ENCODE measurements at places on chromosomes 6 and 20.

DNA sequence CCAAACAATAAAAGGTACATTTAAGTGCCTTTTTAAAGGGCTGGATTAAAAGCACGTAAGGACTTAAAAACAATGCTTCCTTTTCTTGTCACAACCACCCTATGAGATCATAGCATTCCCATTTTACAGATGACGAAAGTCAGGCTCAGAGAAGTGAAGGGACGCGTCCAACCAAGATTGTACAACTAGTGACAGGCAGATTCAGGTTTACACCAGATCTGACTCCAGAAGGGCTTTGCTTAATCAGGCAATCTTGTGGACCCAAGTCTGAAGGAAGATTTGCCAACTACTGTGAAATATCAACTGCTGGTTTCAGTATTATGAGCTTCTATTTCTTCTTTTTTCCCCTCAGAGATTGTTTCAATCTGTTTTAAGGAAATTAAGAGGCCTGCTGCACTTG, 877 bp downstream of the ENPP4 start:
- H3K4me1 ChIP-seq: peaks cover 27% of the 10 kb centered on the region
- H3K27ac ChIP-seq: peak overlapping the region; percentile 90
- peak overlapping the region; percentile 97 for H3K4me3 ChIP-seq
- DNase-seq: no peak
- no peaks in the 10 kb centered on the region for H3K27me3 ChIP-seq

- no peaks in the 10 kb centered on the region for H3K36me3 ChIP-seq
- H3K27me3 ChIP-seq: peaks cover 4% of the 10 kb centered on the region
- no peak overlapping the region for H3K4me3 ChIP-seq
- no peak for DNase-seq
These were observed 540 bp downstream of the CNBD2 start for GRCh38 chr20:35968930-35969329.

GRCh38 chr20:45218124-45218523, 3.0 kb upstream of the SEMG2 start:
- H3K27ac ChIP-seq: no peak overlapping the region
- no peaks in the 10 kb centered on the region for H3K36me3 ChIP-seq
- peaks cover 9% of the 10 kb centered on the region for H3K27me3 ChIP-seq
- H3K4me3 ChIP-seq: no peak overlapping the region
- H3K4me1 ChIP-seq: no peaks in the 10 kb centered on the region
- no peak for DNase-seq

GRCh38 chr20:46559685-46560440, 9.4 kb upstream of the OCSTAMP start:
- peaks cover 1% of the 10 kb centered on the region for H3K27me3 ChIP-seq
- no peak overlapping the region for H3K4me3 ChIP-seq
- no peak overlapping the region for H3K27ac ChIP-seq
- no peak for DNase-seq
- no peaks in the 10 kb centered on the region for H3K36me3 ChIP-seq

GRCh38 chr6:155382338-155382685, 68.0 kb upstream of the TFB1M start:
- no peak overlapping the region for H3K27ac ChIP-seq
- no peak overlapping the region for H3K4me3 ChIP-seq
- DNase-seq: no peak
- peaks cover 1% of the 10 kb centered on the region for H3K27me3 ChIP-seq

- no peaks in the 10 kb centered on the region for H3K27me3 ChIP-seq
- no peak overlapping the region for H3K27ac ChIP-seq
- H3K4me1 ChIP-seq: peaks cover 38% of the 10 kb centered on the region
- no peak for DNase-seq
- peaks cover 3% of the 10 kb centered on the region for H3K36me3 ChIP-seq
These were observed 61.1 kb downstream of the TBC1D7 start for GRCh38 chr6:13267142-13267651.

- H3K27me3 ChIP-seq: peaks cover 11% of the 10 kb centered on the region
- H3K4me1 ChIP-seq: no peaks in the 10 kb centered on the region
- H3K4me3 ChIP-seq: no peak overlapping the region
- no peak overlapping the region for H3K27ac ChIP-seq
These were observed 14.4 kb upstream of the RIN2 start for GRCh38 chr20:19743640-19743995.

DNA sequence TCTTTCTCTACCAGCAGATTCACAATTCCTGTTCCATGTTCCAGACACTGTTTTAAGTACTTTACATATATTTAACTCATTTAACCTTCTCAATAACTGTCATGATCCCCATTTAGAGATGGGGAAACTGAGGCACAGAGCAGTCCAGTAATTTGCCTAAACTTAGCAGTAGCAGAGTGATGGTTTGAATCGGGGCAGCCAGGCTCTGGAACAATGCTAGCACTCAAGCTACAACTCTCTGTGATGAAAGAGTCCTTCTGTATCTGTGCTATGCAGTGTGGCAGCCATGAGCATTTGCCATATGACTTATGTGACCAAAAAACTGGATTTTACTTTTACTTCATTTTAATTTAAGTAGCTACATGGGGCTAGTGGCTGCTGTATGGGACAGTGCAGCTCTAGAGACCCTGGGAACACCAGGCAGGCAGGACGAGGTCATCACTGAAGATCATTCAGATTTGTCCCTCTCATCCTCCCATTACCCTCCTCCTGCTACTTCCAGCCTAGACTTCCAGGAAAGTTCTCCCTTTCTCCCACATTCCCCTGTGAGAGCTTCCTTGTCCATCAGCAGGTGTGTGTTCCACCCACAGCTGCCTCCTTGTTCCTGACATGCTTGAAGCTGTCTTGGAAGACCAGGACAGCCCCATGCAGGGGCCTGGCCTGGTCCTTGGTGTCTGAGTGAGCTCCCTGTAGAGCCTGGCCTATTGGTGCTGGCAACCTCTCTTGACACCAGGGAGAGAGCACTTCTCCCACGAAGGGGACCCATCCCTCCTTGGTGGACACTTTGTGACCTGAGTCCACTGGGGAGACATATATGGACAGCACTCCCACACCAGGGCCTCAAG, 157.0 kb downstream of the MRPL14 start:
- H3K4me3 ChIP-seq: no peak overlapping the region
- no peaks in the 10 kb centered on the region for H3K4me1 ChIP-seq
- H3K27ac ChIP-seq: no peak overlapping the region
- H3K36me3 ChIP-seq: no peaks in the 10 kb centered on the region
- H3K27me3 ChIP-seq: peaks cover 10% of the 10 kb centered on the region

DNA sequence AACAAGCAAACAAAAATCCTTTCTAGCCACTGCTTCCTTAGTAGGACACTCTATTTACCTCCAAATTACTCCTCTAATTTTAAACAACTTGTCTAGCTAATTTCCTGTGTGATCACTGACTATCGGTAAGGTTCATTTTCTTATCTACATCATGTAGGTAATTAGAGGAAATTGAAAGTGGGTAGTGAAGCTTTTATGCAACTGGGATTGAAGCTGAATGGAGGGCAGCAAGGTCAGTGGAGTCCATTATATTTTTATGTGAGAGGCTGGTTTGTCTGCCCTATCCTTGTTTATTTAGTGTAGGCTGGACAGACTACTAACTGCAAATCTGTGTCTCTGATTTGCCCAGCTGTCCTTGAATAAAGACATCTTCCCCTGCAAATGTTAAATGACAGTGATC, 88.5 kb upstream of the SIM1 start:
- H3K27me3 ChIP-seq: no peaks in the 10 kb centered on the region
- DNase-seq: no peak
- H3K4me3 ChIP-seq: no peak overlapping the region
- H3K27ac ChIP-seq: no peak overlapping the region
- peaks cover 14% of the 10 kb centered on the region for H3K36me3 ChIP-seq

DNA sequence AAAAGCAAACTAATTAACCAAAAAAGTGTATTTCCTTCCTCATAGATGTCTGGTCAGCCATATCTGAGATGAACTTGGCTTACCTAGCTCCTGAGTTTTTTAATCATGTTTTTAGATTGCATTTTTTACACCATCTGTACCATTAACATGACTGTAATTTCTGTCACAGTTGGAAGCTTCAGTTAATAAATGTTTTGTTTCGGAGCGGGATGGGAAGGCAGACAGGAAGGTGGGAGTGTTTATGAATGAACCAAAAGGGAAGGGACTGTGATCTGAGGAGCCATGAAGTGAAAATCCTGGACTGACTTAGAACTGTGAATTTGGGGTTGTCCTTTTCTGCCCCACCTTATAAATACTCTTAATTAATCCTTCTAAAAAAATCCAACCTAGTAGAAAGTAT, 445.6 kb upstream of the SOX4 start:
- DNase-seq: no peak
- H3K4me1 ChIP-seq: peaks cover 2% of the 10 kb centered on the region
- no peak overlapping the region for H3K4me3 ChIP-seq
- H3K27ac ChIP-seq: no peak overlapping the region
- H3K27me3 ChIP-seq: no peaks in the 10 kb centered on the region
- peaks cover 13% of the 10 kb centered on the region for H3K36me3 ChIP-seq

DNA sequence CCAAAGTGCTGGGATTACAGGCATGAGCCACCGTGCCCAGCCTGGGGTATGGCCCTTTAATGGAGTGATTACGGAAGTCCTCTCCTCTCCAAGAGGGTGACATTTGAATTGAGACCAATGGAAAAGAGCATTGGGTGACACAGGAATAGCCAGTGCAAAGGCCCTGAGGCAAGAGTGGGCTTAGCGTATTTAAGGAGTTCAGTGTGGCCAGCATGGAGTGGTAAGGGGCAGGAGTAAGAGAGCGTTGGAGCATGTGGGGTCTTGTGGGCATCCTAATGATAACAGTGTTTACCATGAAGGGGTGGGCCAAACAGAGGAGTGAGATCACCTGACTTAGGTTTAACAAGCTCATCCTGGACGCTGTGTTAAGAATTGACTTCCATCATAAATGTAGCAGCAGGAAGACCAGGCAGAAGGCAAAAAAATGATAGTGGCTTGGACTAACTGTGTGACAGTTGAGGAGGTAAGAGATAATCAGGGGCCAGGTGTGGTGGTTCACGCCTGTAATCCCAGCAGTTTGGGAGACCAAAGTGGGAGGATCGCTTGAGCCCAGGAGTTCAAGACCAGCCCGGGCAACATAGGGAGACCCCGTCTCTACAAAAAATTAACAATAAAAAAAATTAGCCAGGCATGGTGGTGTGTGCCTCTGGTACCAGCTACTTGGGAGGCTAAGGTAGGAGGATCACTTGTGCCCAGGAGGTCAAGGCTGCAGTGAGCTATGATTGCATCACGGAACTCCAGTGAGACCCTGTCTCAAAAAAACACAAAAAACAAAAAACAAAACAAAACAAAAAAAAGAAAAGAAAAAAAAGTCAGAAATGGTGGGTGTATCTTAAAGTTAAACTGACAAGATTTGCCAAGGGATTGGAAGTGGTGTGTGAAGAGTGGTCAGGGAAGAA, 40.7 kb downstream of the TAF8 start:
- H3K27ac ChIP-seq: no peak overlapping the region
- H3K4me1 ChIP-seq: no peaks in the 10 kb centered on the region
- no peak for DNase-seq

DNA sequence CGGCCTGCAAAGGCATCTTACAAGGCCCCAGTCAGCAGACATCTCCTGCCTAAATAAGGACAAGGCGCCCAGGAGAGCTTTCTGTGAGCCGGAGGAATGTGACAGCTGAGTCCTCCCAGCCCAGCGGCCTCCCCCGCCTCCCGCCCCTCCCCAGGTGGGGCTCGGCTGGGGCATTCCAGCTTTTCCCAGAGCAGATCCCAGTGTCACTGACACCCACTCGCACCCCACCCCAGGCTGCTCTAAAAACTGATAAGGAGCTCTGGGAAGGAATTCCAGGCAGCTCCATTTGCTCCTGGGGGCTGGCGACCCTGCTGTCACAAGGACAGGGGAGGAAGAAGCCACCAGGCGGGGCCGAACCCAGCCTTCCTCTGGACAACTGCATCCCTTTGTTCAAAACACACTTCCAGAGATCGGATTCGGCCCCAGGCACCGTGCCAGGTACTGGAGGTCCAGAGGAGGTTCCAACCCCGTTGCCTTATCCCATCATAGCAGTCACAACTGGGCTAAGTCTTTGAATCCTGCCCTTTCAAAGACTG, 49.7 kb downstream of the JPH2 start:
- peaks cover 6% of the 10 kb centered on the region for H3K27me3 ChIP-seq
- no peaks in the 10 kb centered on the region for H3K4me1 ChIP-seq
- DNase-seq: no peak
- H3K27ac ChIP-seq: no peak overlapping the region
- H3K36me3 ChIP-seq: no peaks in the 10 kb centered on the region

GRCh38 chr6:168501561-168501960, 60.6 kb downstream of the SMOC2 start:
- no peaks in the 10 kb centered on the region for H3K4me1 ChIP-seq
- no peak overlapping the region for H3K4me3 ChIP-seq
- H3K27me3 ChIP-seq: no peaks in the 10 kb centered on the region

GRCh38 chr6:137931849-137932465, 64.9 kb downstream of the TNFAIP3 start:
- H3K36me3 ChIP-seq: no peaks in the 10 kb centered on the region
- peaks cover 16% of the 10 kb centered on the region for H3K4me1 ChIP-seq
- no peak overlapping the region for H3K4me3 ChIP-seq
- H3K27ac ChIP-seq: no peak overlapping the region
- no peaks in the 10 kb centered on the region for H3K27me3 ChIP-seq

- no peaks in the 10 kb centered on the region for H3K36me3 ChIP-seq
- peaks cover 4% of the 10 kb centered on the region for H3K27me3 ChIP-seq
- H3K4me1 ChIP-seq: peaks cover 12% of the 10 kb centered on the region
- no peak for DNase-seq
- no peak overlapping the region for H3K4me3 ChIP-seq
These were observed 154.3 kb downstream of the VEGFA start for GRCh38 chr6:43924222-43924702.

- DNase-seq: no peak
- H3K4me3 ChIP-seq: peak within 1 kb of the TSS; percentile 86
- H3K27me3 ChIP-seq: no peaks in the 10 kb centered on the region
- H3K36me3 ChIP-seq: peaks cover 2% of the 10 kb centered on the region
- peaks cover 21% of the 10 kb centered on the region for H3K4me1 ChIP-seq
These were observed at the start of gene C20orf144 for GRCh38 chr20:33662172-33662571. Gene C20orf144, plus strand, starts transcription at chr20:33662327. Its CDS starts 19 bp downstream, at chr20:33662346.

DNA sequence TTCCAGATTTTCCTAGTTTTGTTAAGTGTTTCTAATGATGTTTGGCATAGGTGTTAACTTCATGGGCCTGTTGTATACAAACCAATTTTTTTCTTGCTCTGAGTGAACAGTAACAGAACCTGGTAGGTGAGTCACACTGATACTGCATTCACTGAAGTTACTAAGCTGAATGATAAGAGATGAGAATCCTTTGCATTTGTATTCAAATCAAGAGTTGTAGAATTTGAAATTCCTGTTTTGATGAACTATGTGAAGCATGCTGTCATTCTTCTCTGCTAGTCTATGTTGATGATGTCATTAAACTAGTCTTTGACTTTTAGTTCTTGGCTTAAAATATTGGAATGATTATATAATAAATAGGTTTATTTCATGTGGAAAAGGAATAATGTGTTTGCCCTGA, 37.9 kb downstream of the PTPRA start:
- no peak for DNase-seq
- no peak overlapping the region for H3K27ac ChIP-seq
- H3K27me3 ChIP-seq: no peaks in the 10 kb centered on the region
- H3K36me3 ChIP-seq: peaks cover 2% of the 10 kb centered on the region
- no peak overlapping the region for H3K4me3 ChIP-seq
- H3K4me1 ChIP-seq: no peaks in the 10 kb centered on the region

Data from memory B cell (primary cell).